ENCODE measurements at places on chromosomes 6 and 20. TPM values are rescaled to one million over a fixed set of nuclear protein-coding genes. Genes with fewer than 3 reads are reported as not detected.

SAMD5 gene
- not detected for total RNA-seq

SPEF1 gene
- total RNA-seq: not detected

PRDM13 gene
- total RNA-seq: not detected

CLDN20 gene
- not detected for total RNA-seq

KCNQ5 gene
- total RNA-seq: 2.5 TPM

FAM83B gene
- not detected for total RNA-seq

DEK gene
- total RNA-seq: 56.7 TPM

C6orf136 gene
- total RNA-seq: 21.7 TPM

WFDC12 gene
- not detected for total RNA-seq

SYTL3 gene
- 42.7 TPM for total RNA-seq

TRIM15 gene
- not detected for total RNA-seq

TMEM200A gene
- total RNA-seq: 0.30 TPM

VWA7 gene
- 1.7 TPM for total RNA-seq

CST2 gene
- not detected for total RNA-seq

PLN gene
- not detected for total RNA-seq

RWDD1 gene
- total RNA-seq: 60.3 TPM

ADGRG6 gene
- 0.31 TPM for total RNA-seq

CDSN gene
- total RNA-seq: not detected

ZC2HC1B gene
- not detected for total RNA-seq

PNPLA1 gene
- not detected for total RNA-seq

DNMT3B gene
- 0.33 TPM for total RNA-seq

All from CD4-positive, alpha-beta T cell (primary cell).